Stimulated activated CD8-positive, alpha-beta memory T cell treated with anti-CD3 and anti-CD28 coated beads, Interleukin-7, amount 100 ng/mL, for 1 hour (primary cell): ENCODE measurements at places on chromosomes 2 and 18.

DNA sequence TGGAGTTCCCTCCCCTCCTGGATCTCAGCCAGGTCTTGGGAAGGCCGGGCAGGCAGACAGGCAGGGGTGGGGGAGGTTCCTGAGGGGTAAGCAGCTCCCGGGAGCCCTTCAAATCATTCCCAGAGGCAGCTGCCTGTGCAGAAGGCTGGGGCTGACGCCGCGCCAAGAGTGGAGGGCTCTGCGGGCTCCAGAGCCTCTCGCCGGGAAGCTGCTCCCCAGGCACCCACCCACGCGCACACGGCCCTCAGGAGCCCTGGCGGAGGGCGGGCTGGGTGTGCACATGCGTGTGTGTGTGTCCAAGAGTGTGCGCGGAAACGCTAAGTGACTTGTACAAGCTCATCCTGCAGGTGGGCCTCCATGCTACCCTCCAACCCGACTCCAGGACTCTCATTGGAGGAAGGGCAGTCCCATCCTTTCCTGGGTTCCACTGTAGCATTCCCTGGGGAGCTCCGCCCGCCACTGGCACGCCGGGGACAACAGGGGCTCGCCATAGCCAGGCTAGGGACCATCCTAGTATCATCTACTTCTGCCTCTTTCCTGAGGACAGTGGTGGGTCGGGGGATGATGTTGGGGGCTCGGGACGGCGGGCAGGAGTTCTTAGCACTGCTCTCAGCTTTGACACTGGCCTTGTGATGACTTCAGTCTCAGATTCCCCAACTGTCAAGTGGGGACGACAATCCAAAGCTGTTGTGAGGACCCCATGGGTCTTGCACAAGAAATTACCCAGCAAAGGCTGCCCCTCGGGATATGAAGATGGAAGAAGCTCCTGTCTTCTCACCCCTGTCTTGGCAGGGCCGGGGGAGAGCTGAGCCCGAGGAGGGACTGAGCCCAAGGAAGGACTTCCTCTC lies 50.3 kb downstream of the INHBB start:
- no peak for DNase-seq

DNA sequence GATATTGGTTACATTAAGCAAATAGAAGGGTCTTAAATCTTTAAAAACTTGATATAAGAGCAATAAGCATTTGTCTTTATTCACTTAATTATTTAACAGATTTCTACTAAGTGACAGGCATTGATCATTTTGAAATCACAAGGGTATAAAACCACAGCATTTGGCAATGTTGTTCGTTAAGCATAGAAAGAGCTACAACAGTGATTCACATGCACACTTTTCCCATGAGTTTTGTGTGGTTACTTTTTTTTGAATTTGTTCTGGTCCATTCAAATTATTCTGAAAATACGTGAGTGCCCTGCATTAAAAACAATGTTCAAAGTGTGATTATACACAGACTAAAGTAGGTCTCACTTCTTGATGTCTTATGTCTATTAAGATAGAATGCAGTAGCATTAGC lies 52.2 kb downstream of the LYPD6B start:
- no peak for DNase-seq

GRCh38 chr2:238023608-238024007 lies 37.2 kb upstream of the SCLY start:
- DNase-seq, result no peak

- DNase-seq, result no peak
Observed at GRCh38 chr2:79219383-79219988, 59.9 kb upstream of the REG3A start.

DNA sequence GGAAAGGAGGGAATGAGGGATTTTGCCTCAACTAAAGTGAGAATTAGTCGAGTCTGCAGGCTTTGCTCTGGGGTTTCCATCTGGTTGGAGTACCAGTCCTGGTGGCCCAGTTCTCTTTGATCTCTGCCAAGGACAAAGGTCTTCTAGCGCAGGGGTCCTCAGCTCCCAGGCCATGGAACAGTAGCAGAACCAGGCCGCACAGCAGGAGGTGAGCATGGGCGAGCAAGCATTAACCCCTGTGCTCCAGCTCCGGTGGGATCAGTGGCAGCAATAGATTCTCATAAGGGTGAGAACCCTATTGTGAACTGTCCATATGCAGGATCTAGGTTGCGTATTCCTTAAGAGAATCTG lies 23.9 kb downstream of the MTHFD2 start:
- no peak for DNase-seq

- DNase-seq, result no peak
Observed at GRCh38 chr2:48707466-48707865, 48.1 kb downstream of the LHCGR start.

- no peak for DNase-seq
Observed at GRCh38 chr2:149005471-149006077, 32.9 kb upstream of the LYPD6B start.

DNA sequence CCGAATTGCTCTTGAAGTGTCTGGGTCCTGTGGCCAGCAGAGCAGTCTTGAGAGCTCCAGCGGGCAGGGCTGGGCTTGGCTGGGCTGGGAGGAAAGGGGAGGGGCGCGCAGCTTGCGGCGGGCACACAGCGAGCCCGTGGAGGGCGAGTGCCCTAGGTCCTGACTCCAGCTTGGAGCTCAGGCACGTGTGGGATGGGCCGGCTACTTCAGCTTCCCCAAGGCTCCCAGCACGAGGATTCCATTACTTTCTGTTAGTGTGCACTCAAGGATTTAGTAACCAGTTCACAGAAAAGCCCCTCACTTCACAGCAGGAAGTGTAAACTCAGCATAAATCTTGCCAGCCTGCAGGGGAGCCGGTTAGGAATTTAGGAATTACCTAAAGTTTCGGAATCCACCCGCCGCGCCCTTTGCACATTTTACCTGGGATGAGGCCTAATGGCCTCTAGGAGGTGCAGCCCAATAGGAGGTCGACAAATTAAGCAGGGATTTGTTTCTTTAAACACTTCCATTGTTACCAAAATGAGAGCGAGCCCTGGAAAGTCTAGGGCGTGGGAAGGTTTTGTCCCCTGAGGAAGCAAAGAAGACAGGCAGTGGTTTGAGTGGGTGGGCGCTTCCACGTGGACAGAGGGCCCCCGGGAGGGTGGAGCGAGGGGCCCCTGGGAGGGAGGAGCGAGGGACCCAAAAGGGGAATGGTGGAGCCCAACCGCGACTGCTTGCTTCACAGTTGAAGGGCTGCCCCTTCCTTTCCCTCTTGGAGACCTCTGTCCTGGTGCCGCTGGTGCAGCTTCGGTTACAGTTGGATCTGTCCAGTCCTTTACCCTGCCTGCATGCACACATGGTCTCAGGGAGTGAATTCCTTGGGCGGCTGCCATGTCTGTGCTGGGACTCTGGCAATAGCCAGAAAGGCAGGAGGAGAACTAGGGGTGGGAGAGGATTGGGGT lies 93.3 kb downstream of the CTAGE1 start:
- DNase-seq, result no peak

DNA sequence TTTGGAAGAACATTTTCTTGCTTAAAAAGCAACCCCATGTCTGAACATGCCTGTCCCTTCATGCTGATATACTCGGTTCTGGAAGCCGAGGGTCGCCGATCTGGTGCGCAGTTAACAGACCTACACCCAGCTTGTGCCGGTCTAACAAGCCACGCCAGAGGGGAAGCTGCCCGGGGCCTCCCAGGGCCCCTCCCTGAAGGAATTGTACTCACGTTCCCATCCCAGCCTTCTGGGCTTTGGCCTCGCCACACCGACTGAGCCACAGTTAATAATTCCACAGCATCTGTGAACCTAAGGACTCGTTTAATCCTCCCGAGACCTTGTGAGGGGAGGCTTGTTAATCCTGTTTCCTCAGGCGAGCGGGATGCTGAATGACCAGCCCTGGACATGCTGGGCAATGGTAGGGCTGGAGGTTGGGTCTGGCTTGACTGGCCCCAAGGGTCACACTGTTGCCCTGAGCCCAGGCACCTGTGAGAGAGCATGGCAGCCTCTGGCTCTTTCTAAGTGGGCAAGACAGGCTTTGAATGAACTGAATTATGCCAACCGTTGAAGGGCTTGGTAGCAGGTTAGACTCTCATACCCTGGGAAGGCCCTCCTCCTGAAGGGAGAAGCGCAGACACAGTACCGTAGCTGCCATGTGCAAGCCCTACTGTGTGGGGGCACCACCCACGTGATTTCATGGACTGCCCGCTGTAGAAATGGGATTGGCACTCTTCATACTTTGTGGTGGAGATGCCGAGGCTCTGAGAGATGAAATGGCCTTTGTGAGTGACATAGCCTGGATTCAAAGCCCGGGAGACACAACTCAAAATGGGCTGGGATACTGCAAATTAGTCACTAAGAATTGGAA lies 27.9 kb upstream of the ODC1 start:
- DNase-seq, result no peak

- DNase-seq, result no peak
Observed at GRCh38 chr2:20164734-20165478, 60.0 kb downstream of the SDC1 start.

- no peak for DNase-seq
Observed at GRCh38 chr2:65064728-65065552, 8.7 kb downstream of the CEP68 start.

DNA sequence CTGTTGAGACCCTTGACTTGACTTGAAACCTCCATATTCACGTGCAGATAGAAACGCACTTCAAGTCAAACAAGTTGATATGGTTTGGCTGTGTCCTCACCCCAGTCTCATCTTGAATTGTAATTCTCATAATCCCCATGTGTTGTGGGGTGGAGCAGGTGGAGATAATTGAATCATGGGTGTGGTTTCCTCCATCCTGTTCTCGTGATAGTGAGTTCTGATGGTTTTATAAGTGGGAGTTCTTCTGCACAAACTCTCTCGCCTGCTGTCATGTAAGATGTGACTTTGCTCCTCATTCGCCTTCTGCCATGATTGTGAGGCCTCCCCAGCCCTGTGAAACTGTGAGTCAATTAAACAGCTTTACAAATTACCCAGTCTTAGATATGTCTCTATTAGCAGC lies 21.4 kb downstream of the SLC3A1 start:
- no peak for DNase-seq

DNA sequence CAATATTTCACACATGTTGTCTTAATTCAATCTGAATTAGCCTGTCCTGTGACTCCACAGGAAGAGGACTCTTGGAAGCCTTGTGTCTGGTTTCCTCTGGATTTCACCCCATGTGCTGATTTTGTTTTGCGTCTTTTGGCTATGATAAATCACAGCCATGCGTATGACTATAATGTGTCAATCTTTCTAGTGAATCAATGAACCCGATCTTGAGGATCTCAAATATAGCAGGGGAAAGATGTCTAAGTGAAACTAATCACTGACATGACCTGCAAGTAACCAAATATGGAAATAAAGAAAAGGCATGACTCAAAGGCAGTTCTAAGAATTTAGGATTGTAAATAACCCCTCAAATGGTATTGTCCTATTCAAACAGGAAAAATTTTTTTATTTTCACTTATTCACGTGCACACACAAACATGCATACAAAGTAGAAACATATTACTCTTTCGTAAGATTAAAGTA lies 8.2 kb downstream of the WDFY1 start:
- DNase-seq, result no peak

DNA sequence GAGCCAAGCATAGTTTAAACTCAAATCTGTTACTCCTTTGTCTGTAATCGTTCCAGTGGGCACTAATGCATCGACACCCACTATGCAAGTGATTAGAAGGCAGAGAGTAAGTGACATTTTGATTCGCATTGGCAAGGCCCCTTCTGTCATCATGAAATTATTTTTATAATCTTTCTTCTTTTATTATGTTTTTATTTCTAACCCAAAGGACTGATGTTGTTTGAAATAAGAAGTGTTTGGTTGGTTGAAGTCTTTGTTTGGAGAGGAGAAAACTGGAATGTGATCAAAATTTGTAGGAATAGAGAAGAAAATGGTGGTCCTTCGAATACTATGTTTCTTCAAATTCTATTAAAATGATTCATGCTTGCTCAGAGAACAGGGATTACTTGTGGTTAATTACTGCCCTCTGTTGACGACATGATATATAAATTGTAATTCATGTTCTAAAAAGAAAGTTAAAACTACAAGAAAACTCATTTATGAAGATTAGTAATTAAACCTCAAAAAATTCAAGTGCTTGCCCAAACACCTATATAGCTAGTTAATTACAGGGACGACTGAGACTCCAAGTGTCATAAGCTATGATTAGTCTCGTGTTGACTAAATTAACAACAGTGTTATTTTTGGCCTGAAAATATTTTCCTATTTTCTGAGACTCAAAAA lies 26.4 kb upstream of the TFPI start:
- no peak for DNase-seq

GRCh38 chr2:54657664-54658083 lies 65.8 kb upstream of the EML6 start:
- DNase-seq, result no peak

- no peak for DNase-seq
Observed at GRCh38 chr18:78034755-78035154, 785.1 kb downstream of the GALR1 start.

- no peak for DNase-seq
Observed at GRCh38 chr18:55918444-55918843, 330.5 kb upstream of the TCF4 start.

- DNase-seq, result no peak
Observed at GRCh38 chr18:36499938-36500337, 202.4 kb downstream of the FHOD3 start.

DNA sequence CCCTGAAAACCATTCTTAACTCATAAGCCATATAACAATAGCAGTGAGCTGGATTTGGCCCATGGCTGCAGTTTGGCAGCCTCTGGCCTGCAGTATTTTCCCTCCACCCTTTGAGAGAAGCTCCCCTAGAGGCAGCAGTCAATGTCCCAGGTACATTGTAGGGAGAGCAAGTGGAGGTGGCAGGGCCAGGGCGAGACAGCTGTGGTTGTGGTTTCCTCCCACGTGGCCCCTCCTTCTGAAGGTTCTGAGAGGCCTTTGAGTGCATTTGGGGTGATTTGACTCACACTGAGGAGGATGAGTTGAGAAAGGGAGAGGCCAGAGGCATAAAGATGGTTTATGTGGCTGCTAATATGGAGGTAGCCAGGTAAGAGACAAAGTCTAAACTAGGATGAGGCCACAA lies 45.5 kb upstream of the LDAH start:
- DNase-seq, result no peak

DNA sequence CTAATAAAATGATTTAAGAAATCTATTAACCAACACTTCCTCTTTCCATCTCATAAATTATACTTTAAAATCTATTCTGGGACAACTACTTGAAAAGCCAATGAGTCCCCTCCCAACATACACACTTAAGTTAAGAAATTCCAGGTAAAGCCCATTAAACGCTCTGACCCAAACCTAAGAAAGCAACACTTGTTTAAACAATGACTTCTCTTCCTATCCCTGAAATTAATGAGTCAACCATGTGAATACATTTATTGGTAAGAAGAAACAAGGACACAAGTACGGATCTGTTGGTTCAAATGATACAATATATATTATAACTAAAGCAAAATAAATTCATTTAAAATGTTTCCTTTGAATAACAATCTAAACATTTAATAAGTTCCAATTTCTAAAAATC lies 279.4 kb downstream of the ERBB4 start:
- DNase-seq, result no peak

GRCh38 chr2:148555622-148556294 lies 88.8 kb upstream of the EPC2 start:
- DNase-seq, result no peak

GRCh38 chr2:45734336-45734735 lies 82.9 kb downstream of the PRKCE start:
- DNase-seq, result no peak
